Coronary artery (tissue), 2 donors: ENCODE measurements at places on chromosomes 12 and 14.

DNA sequence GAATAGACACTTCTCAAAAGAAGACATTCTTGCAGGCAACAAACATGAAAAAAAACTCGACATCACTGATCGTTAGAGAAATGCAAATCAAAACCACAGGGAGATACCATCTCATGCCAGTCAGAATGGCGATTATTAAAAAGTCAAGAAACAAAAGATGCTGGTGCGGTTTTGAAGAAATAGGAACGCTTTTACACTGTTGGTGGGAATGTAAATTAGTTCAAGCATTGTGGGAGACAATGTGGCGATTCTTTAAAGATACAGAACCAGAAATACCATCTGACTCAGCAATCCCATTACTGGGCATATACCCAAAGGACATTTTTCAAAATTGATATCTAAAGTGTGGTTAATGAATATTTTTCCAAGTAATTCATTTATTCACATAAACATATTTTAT is 39.6 kb upstream of the LIN7A start:
- DNase-seq = no peak

DNA sequence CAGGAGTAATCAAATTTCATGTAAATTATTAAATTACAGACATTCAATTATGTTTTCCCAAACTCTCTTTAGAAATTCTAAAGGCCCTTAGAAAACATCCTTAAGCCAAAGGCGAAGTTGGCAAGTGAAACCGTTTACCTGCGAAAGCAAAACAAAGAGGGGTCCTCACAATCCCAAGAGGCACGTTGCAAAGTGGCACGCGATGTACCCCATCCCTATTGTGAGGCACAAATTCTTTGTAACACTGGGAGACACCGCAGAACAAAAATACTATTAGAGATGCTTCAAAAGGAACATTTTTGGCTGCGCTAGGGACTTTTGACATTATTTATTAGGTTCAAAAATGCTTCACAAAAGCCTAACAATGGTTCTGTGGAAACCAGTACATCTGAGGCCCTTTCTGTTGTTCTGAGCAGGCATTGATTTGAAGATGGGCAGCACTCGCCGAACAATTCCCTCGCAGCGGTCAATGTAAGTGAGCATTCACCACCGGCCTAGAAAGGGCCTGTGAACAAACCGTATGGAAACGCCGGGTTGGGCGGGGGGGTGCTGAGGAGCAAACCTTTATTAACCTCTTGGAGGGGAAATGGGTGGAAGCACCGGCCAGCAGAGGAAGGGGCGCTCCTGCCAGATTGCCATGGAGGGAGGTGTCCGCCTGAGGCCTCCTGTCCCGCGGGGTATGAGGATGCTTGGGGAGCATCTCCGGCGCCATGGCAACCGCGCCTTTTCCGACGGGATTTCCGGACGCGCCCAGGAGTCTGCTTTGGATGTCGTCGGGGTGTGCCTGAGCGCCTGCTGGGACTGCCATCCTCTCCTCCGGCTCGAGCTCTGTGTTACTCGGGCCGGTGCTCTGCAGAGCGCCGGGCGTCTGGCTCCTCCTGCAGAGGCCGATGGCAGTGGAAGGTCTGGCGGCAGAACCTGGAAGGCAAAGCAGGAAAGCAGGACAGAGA is 193.9 kb downstream of the C12orf42 start:
- no peak for DNase-seq

- DNase-seq = no peak
Observed at GRCh38 chr14:50520947-50521815, 11.2 kb downstream of the MAP4K5 start.

DNA sequence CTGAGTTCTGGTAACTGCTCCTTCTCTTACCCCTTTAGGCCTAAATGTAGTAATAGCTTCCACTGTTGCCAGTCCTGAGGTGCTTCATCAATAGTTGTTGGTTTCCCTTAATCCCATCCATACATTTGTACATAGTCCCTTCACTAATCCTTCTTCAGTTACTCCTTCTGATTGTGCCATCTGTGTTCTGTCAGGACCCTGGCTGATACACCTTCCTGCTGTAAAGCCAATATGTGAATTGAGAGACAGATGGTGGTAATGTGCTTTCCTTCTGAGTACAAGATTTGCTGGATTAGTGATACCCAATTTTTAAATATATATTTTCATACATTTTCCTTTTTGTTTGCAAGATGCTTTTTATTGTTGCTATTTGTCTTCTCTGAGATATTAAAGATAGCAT is 66.4 kb downstream of the OTOGL start:
- no peak for DNase-seq

DNA sequence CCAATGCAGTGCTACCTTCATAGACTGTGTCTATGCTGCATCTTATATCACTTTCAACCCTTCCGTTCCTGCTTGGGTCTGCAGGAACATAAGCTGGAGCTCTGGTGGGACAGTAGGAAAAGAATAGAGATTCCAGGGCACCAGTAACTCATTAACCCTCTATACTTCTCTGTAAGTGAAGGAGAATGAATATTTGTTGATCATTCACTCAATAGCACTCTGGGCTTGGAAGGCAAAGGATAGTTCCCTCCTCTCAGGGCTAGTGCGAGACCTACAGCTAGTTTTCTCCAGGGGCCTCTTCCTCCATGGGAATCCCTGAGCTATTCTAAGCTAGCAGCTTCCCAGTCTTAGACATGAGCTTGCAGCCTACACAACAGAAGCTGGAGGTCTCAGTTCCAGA is 84.7 kb downstream of the BMP4 start:
- no peak for DNase-seq

GRCh38 chr14:104932676-104933631 is 8.3 kb downstream of the PLD4 start:
- peak; percentile 89 for DNase-seq

DNA sequence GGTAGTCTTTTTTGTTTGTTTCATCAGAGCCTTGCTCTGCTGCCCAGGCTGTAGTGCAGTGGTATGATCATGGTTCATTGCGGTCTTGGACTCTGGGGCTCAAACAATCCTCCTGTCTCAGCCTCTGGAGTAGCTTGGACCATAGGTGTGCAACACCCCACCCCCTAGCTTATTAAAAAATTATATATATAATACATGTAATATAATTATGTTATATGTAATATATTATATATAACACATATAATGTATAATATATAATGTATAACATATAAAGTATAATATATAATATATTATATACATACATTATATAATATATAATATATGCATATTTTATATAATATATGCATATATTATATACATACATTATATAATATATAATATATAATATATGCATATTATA is 21.8 kb downstream of the LHX5 start:
- no peak for DNase-seq

- DNase-seq = no peak
Observed at GRCh38 chr12:71566655-71567054, 97.0 kb downstream of the ZFC3H1 start.
